ENCODE measurements at places on chromosomes 7 and 10. TPM values are rescaled to one million over a fixed set of nuclear protein-coding genes. Genes with fewer than 3 reads are reported as not detected.

GIMAP2 gene
- 6.3 TPM for total RNA-seq

CHAT gene
- not detected for total RNA-seq

SLC13A4 gene
- 0.52 TPM for total RNA-seq

HMX2 gene
- 0.07 TPM for total RNA-seq

GRCh38 chr10:79444199-79445119, 965 bp downstream of the ZCCHC24 start:
- DNase-seq, result peak; percentile 72

GRCh38 chr7:128458956-128459355, 3.3 kb downstream of the HILPDA start:
- DNase-seq, result no peak

GRCh38 chr10:22229802-22230157, 12.0 kb upstream of the EBLN1 start:
- no peak for DNase-seq

DNA sequence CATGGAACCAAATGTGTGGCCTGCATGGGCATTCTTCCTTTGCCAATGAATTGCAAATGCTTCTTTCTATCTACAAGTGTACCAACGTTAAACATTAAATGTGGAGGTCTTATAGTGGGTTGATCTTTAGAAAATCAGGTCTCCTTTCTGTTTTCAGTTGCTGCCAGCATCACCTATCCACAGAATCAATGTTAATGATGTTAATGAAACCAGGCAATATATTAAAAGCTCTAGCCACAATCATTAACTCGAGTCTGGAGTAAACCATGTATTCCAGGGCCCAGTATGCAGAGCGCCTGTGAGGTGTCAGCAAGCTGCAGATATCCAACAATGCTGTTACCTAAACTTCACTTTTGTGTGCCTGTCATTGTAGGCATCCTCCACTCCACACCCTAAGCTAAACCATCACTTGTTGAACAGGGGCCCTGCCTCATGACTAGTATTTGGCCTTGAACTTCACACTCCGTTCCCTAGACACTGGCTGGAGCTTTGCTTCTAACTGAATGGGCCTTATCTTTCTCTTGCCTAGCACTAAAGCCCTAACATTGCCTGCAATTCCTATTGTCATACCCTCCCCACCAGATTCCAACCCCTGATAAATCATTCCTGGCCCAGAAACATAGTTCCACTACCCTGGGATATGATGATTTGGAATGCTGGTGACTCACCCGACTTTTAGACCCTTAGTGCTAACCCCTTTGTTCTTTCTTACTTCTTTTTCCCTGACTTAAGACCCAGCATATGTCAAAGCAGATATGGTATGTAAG, 24.3 kb upstream of the ITGB8 start:
- DNase-seq, result peak; percentile 94

- DNase-seq, result peak; percentile 85
These were observed 99.7 kb downstream of the MAPK8 start for GRCh38 chr10:48406204-48406603.

- DNase-seq, result no peak
These were observed 70.6 kb downstream of the PIP4K2A start for GRCh38 chr10:22643775-22644174.

All from M059J (cell line).